ENCODE measurements at places on chromosomes 13 and 19.

DNA sequence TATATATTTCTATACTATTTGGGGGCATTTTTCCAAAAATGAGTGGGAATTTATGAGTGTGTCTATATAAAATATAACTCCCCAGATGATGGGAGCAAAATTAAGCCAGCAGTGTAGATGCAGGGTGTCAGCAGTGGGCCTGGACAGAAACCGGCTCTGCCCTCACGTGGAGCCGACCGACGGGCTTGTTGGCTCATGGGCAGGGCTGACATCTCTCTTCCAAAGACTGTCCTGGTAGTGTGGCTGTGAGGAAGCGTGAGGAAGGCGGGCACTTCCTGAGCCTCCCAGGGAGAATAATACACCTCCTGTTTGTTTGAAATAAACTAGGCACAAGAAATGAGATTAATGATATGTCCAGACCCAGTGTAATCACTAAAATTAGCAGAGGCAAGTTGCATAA lies 206.5 kb downstream of the TEX29 start:
- DNase-seq, result no peak

GRCh38 chr13:49935171-49936074 lies 717 bp downstream of the SPRYD7 start:
- no peak for DNase-seq

DNA sequence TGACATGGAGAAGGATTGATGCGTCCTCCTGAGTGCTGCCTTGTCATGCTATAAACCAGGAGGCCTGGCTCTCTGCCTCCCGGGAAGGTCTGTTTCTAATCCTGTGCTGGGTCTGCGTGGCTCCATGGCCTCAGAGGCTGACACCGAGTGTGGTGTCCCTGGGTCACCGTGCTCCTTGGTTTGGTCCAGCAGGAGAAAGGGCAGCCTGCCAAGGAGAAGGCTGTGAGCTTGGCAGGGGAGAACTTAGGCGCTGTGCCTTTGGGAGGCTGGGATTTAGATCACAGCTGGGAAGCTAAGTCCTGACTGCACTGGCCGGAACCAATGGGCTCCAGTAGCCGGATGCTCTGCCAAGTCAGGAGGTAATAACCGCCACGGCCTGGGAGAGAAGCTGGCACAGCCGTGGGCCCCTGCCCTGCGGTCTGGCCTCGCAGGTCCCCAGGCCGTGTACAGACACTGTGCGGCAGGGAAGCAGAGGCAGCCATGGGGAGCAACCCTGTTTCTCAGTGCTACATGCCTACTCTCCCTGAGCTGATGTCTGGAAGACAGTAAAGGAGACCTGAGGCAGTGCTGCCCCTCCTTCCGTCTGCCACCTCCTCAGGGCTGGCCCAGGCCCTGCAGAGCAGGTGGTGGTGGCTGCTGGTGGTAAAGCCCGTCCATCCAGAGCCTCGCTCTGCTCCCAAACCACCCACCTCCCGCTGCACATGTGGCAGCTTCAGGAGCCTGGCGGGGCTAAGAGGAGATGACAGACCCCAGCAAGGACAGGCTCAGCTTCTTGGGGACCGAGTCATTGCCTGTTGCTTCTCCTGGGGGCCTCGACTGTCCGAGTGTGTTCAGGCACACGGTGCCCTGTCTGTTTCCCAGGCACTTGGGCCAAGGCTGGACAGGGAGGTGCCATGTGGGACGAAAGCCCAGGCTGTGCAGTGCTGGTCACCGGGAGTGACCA lies 44.9 kb downstream of the C13orf46 start:
- DNase-seq, result no peak

- no peak for DNase-seq
Observed at GRCh38 chr13:69617587-69617986, 490.0 kb upstream of the ATXN8OS start.

DNA sequence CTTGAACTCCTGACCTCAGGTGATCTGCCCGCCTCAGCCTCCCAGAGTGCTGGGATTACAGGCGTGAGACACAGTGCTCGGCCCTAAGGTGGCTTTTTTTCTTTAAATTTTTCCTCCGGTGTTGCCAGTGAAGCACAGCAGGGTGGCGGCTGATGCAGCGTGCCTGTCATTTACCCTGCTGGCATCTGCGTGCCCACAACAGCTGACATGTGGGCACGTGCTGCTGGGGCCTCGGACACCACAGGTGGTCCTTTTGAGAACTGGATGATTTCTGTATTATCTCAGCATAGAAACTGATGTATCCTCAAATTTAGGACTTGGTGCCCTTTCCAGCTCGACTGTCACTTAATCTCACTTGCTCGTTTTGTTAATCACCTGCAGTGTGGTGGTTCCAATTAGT lies 31.2 kb upstream of the TEX29 start:
- DNase-seq, result no peak

DNA sequence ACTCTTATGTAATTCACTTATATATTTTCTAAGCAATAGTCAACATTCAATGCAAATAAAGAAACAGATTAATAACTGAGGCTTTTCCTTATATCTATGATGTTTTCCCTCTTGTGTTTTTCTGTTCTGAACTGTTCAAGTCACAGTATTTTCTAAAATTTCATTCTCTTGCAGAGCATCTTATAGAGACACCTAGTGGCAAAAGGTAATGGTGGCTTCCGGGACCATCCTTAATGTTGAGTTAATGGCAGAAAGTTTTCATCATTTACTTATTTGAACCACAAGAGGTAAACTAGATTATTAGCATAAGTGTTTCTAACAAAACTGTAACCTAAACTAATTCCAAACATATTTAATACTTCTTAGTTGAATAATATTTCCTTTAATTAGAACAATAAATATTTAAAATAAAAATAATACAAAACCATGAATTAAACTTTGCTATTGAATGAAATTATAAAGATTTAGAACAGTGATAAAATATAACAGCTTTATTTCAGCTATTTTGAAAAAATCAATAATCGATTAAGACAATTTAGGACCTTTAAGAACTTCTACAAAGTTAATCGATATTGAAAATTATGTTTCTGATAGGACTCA lies 1.7 kb upstream of the SLITRK5 start:
- DNase-seq, result no peak

DNA sequence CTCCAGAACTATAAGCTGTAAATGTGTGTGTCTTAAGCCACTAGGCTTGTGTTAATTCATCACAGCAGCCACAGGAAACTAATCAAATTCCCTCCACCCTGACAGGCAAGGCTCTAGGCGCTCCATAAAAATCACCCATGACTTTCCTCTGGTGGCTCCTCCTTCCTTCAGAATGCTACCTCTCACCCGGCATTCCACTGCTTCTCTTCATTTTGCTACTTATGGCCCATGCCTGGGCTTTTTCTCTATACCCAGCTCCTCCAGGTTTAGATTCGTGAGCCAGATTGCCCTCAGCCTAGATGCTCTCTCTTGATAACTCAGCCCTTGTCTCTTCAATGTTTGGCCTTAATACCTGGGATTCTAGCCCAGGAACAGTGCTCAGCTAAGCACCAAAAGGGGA lies 36.4 kb upstream of the MBNL2 start:
- DNase-seq, result no peak
